ENCODE measurements at places on chromosomes 7 and 10. TPM values are rescaled to one million over a fixed set of nuclear protein-coding genes. Genes with fewer than 3 reads are reported as not detected.

The CDHR3 gene
- 0.51 TPM for total RNA-seq

The OR13A1 gene
- total RNA-seq, result not detected

The CTAGE6 gene
- 2.8 TPM for total RNA-seq

The SHOC2 gene
- total RNA-seq, result 66.1 TPM

The ATOH7 gene
- total RNA-seq, result not detected

The CPN1 gene
- not detected for total RNA-seq

The SBDS gene
- 88.3 TPM for total RNA-seq

The EBLN1 gene
- total RNA-seq, result not detected

The APBB1IP gene
- 44.1 TPM for total RNA-seq

The ENTPD1 gene
- total RNA-seq, result 0.53 TPM

The PROSER2 gene
- 1.1 TPM for total RNA-seq

The NXPH1 gene
- total RNA-seq, result not detected

The NUDT5 gene
- 94.7 TPM for total RNA-seq

The SLC13A1 gene
- not detected for total RNA-seq

The NAT16 gene
- total RNA-seq, result not detected

The PLAC9 gene
- total RNA-seq, result not detected

The ITPRID1 gene
- not detected for total RNA-seq

The ZNF33A gene
- 23.1 TPM for total RNA-seq

The NOS3 gene
- 8.1 TPM for total RNA-seq

The GIMAP1 gene
- total RNA-seq, result 5.5 TPM

The PPP1R3C gene
- total RNA-seq, result 0.12 TPM

The PIP4K2A gene
- total RNA-seq, result 104 TPM

The PLA2G12B gene
- not detected for total RNA-seq

The PTF1A gene
- total RNA-seq, result not detected

The XRCC2 gene
- total RNA-seq, result 16.6 TPM

The SPDYE2 gene
- not detected for total RNA-seq

The STOX1 gene
- 0.41 TPM for total RNA-seq

The TTYH3 gene
- total RNA-seq, result 36.4 TPM

The NKX6-2 gene
- total RNA-seq, result not detected

The PDE1C gene
- not detected for total RNA-seq

The ABCC2 gene
- total RNA-seq, result 1.5 TPM

The SLC25A13 gene
- 8.4 TPM for total RNA-seq

The PNLIPRP2 gene
- not detected for total RNA-seq

The HOXA6 gene
- not detected for total RNA-seq

The CPVL gene
- 0.51 TPM for total RNA-seq

The FLNC gene
- 0.02 TPM for total RNA-seq

The LRRN3 gene
- 24.0 TPM for total RNA-seq

The FBXO24 gene
- total RNA-seq, result 3.6 TPM

The ARMC3 gene
- not detected for total RNA-seq

The SYCE1 gene
- 0.37 TPM for total RNA-seq

The GPR26 gene
- total RNA-seq, result not detected

The KEL gene
- 1.8 TPM for total RNA-seq

The TLX1 gene
- total RNA-seq, result not detected

The AGR3 gene
- not detected for total RNA-seq

The CFAP43 gene
- total RNA-seq, result 0.31 TPM

The ASZ1 gene
- not detected for total RNA-seq

The TMEM229A gene
- not detected for total RNA-seq

All from activated T-cell treated with anti-CD3 and anti-CD28 coated beads, Interleukin-2, amount 50 U/mL, for 72 hours (primary cell).